Glutamatergic neuron (in vitro differentiated cells): ENCODE measurements at places on chromosomes 7 and 10. TPM values are rescaled to one million over a fixed set of nuclear protein-coding genes. Genes with fewer than 3 reads are reported as not detected.

The NKX1-2 gene
- total RNA-seq: 0.59 TPM

The FBXL13 gene
- 1.1 TPM for total RNA-seq

The TAC1 gene
- total RNA-seq: 12.1 TPM

The PRRT4 gene
- total RNA-seq: not detected

The TMEM176B gene
- 0.44 TPM for total RNA-seq

The SPDYE2B gene
- not detected for total RNA-seq

The CRHR2 gene
- 2.4 TPM for total RNA-seq

The HDAC9 gene
- total RNA-seq: 94.8 TPM

The UNCX gene
- 106 TPM for total RNA-seq

The MKLN1 gene
- 36.7 TPM for total RNA-seq

The NPC1L1 gene
- not detected for total RNA-seq

The AGR3 gene
- total RNA-seq: not detected

The CALML3 gene
- total RNA-seq: not detected

The DUS4L gene
- 11.5 TPM for total RNA-seq

The TBX20 gene
- 1.2 TPM for total RNA-seq

The ELMO1 gene
- total RNA-seq: 5.5 TPM

The CTAGE8 gene
- total RNA-seq: 0.54 TPM

The GNGT1 gene
- total RNA-seq: not detected

The RBP3 gene
- total RNA-seq: not detected

The LRRC18 gene
- not detected for total RNA-seq

The ELOVL3 gene
- not detected for total RNA-seq

The GIMAP5 gene
- not detected for total RNA-seq

The GIMAP1 gene
- not detected for total RNA-seq

The ETV1 gene
- 51.8 TPM for total RNA-seq

The MINPP1 gene
- 27.2 TPM for total RNA-seq

The AKR1C2 gene
- total RNA-seq: 3.8 TPM

The NME8 gene
- total RNA-seq: not detected

The PGAM2 gene
- 13.3 TPM for total RNA-seq
